ENCODE measurements at places on chromosomes 16 and 17.

- peak; percentile 34 for DNase-seq
Observed at GRCh38 chr17:48074322-48075081, 26.3 kb downstream of the NFE2L1 start.

- no peak for DNase-seq
Observed at GRCh38 chr16:88939245-88939971, 37.6 kb downstream of the CBFA2T3 start.

DNA sequence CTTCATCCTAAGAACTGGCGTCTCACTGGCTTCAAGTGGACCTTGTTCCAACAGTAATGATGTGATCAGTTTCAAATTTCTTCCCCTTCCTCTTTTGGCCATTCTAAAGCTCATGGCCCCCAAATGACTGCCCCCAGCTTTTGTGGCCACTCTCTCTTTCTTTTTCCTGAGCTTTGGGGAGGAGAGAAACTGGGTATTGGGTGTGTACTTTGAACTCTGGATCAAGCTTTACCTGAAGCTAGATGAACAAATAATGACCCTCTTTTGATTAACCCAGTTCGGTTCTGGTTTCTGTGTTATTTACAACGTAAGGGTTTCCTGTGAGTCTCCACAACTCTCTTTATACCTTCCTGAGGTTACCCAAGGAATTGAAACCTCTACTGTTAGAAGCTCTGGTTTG lies 132.7 kb downstream of the FTO start:
- DNase-seq = no peak

DNA sequence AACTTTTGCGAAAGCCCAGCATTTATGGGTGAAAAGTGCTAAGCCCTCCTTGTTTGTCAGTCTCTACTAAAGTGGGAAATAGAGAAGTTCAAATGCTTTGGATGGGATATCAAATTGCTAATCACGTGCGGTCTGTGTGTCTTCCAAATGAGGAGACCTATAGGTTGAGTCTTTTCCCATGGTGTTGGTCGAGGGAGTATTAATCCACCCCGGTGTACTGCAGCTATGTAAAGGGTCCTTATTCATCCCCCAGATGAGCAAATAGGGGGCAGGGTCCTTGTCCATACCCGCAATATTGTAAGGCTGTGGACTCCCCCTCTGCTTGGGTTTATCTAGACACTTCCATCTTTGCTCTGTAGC lies 14.6 kb downstream of the KIAA0513 start:
- no peak for DNase-seq

DNA sequence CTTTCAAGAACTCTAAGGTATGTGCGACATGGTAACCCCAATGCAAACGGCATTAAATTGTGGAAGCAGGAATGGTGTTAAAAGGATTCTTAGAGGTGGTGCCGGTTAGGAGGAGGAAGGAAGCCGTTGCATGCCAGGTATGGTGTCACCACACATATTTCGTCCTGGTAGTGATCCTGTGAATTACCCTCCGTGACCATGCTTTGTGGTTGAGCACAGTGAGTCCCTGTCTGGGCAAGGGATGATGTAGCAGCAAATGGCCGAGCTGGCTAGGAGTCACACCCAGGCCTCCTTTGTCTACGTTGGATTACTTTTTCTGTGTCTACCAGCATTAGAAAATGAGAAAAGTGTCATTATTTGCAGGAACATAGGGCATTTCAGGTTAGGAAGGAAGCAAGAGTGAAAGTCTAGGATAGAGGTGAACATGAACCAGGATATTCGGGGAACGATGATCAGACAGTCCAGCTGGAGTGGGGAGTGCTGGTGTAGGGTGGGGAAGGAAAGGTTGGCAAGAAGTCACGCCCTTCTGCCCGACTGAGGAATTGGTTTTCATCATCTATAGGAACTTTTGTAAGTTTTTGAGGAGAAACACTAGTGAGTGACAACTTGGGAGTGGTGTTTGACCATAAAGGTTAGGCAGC lies 123.5 kb downstream of the PRKCA start:
- no peak for DNase-seq

DNA sequence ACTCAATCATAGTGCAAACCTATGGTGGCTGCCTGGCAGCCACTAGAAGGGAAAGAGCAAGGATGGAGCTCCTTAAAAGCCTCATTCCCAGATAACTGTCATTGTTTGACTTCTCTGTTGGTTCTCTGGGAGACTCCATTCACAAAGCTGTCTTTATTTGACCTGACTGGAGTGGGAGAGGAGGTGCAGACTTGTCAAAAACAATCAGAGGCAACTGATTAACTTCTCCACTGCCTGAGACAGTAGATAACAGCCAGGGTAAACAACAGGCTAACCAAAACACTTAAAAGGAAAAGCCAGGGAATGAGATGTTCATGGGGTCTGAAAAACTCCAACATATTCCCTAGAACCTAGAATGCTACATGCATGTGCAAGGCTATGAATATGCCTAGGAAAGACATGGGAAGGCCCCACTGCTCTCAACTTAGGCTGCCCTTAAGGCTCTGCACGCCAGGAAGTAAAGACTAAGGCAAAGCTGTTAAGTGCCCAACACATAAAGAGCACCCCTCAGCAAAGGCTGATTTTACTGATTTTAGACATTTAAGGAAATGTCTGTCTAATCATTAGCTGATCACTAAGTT lies 82.0 kb downstream of the TTC19 start:
- DNase-seq = no peak

- DNase-seq = peak; percentile 6
Observed at GRCh38 chr17:27756467-27757371, 43.6 kb downstream of the NOS2 start.

GRCh38 chr17:76546556-76547182 lies 6.8 kb downstream of the PRCD start:
- DNase-seq = no peak

DNA sequence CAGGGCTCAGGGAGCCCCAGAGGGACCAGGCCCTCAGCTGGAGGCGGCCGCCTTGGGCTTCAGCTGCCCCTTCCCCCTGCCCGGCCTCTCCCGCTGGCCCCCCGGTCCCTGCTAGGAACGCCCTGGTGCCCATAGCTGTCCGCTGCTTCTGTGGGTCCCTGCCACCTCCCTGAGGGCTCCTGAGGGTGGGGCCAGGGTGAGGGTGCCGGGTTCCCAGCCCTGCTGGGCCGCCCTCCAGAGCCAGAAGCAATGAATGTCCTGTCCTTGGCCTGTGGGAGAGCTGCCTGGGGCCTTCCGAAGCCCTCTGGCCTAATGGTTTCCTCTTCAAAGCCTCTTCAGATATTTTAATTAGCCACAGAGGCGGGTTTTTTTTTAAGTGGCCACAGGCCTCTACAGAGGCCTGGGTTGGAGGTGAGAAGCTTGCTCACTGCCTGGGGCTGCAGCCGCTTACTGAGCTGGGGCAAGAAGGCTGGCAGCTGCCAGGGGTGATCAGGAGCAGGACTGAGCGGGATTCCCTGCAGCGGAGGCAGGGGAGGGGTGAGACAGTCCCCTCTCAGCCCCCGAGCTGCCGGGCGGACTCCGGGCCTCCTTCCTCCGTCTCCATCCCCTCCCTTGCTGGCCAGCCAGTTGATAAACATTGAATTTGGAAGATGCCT lies 9.9 kb downstream of the CENPX start:
- no peak for DNase-seq

- DNase-seq = no peak
Observed at GRCh38 chr16:85611444-85612190, 1.5 kb upstream of the GSE1 start.

DNA sequence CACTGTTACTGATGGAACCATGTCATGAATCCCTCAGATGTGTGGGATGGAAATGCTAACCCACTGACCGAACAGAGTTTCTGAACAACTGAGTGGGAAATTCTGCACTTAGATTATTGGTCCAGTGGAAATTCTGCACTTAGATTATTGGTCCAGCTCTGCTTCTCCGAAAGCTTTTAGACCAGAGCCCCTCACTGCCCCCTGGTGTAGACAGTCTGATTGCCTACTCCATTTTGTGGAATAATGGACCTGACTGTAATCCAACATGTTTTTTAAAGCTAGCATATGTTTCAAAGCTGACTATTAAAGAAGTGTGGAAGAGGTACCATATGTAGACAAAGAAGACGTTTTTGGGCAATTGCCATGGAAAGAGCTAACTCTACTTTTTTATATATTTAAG lies 50.3 kb upstream of the TBX2 start:
- no peak for DNase-seq

DNA sequence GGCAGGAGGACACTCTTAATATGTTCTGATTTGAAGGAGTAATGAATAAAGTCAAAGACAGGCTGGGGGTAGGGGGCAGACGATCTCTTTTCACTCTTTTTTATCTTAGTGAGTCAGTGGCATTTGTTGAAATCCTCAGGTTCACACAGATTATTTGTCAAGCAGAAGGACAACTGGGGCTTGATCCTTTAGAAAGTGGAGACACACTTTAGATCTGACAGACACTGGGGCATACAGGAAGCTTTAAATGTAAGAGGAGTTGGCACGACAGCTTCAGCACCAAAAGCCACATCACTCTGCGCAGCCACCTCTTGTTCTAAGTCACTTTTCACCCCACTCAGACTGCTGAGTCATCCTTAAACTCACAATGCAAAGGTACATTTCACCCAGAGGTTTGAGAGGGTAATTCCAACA lies 121.5 kb downstream of the STXBP4 start:
- DNase-seq = no peak

DNA sequence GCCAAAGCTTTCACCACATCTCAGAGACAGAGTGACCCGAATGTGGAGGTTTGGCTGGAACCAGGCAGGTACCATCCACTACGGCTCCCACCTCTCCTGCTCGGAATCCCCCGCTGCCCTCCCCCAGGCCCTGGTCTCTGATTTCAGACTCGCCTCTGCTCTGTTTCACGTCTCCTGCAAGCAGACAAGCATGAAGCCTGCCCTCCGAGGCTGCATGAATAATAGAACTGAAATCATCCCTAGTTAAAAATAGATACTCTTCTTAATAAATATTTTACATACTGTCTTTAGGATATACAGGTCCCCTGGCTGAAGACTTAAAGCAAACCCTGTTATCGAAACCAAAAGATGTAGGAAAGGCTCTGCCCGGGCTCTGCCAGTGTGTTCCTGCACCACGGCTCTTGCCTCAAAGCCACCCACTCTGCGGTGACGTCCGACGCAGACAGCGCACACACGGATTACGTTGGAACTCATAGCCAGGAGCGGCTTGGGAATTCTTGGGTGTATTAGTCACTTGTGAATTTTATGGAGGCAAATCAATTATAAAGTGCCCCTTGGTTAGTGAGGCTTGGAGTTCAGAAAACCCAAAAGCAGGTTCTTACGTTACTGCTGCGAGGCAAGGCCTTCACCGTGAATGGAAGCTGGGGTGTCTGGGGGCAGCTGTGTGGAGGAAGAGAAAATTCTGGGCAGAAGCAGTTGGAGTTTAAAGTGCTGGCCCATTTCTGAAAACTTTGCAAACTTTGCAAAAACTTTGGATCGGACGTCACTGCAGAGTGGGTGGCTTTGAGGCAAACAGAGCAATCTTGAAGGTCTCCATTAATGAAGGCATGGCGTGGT lies 25.6 kb upstream of the NPTX1 start:
- no peak for DNase-seq

GRCh38 chr17:64146418-64147109 lies 16.6 kb upstream of the ERN1 start:
- DNase-seq = peak; percentile 15

DNA sequence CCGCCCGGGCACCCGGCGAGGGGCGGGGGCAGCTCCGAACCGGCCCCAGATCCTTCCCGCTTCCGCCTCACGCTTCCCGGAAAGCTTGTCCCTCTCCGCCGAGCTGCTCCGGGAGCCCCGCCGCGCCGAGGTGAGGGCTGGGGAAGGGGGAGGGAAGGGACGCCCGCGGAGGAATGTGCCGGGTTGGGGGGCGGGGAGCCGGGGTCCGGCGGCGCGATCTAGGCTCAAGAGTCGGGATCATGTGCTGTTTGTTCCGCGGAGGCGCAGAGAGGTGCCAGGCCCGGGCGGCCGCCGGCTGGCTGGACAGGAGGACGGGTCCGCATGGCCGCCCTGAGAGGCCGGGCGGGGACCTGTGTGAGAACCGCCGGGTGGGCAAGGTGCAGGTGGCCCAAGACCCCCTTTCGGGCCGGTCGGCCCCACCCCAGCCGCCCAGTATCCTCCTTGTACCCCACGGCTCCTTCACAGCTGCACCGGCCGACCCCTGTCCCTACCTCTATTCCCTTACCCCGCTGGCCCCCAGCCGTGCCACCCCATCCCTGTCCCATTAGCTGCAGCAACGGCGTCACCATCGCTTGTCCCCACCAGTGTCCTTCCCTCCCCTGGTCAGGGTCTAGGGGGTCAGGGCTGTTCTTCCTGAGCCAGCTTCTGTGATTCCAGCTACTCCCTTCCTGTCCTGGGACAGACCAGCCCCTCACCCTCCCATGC lies 429 bp downstream of the KIF1C start:
- no peak for DNase-seq

- DNase-seq = no peak
Observed at GRCh38 chr17:8846768-8847211, 20.7 kb downstream of the PIK3R6 start.

GRCh38 chr16:57335366-57335765 lies 23.2 kb upstream of the CCL22 start:
- DNase-seq = no peak

DNA sequence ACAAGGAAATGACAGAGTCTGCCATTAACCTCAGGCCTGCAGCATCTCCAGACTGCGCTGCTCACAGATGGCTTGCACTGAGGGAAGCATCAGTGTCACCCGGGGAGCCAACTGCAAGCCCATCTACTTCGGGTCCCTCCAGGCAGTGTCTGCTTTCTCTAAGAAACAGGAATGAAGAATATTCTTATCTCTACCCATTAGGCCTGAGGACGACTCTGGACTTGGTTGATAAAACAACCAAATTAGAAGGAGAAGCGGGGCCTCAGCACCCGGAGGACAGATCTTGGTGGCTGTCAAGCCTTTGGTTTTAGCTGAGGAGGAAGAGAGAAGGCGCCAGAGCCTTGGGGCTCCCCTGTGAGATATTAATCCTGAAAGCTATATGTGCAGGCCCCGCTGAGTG lies 19.5 kb upstream of the MGAT5B start:
- DNase-seq = no peak

DNA sequence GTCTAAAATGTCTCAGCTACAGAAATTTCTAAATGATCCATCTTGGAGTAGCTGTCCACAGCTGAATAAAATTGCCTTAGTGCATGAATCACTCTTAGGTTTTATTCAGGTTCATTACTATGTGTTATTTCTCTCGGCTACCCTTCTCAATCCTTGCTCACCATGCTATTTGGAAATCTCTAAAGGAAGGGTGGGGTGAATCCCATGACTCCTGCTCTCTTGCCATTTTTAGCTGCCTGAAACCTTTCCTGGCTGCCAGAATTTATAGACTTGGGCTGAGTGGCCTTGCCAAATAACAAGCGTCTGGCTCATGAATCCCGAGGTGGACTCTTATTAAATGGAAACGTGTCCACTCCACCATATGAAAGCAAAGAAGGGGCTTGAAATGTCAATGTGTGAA lies 936.1 kb upstream of the SOX9 start:
- DNase-seq = no peak

- no peak for DNase-seq
Observed at GRCh38 chr16:85931596-85932402, 32.8 kb downstream of the IRF8 start.

GRCh38 chr17:72498364-72499210 lies 377.8 kb downstream of the SOX9 start:
- no peak for DNase-seq

All from stimulated activated CD8-positive, alpha-beta memory T cell treated with anti-CD3 and anti-CD28 coated beads, Interleukin-7, amount 100 ng/mL, for 1 hour (primary cell).